BJ (cell line): ENCODE measurements at places on chromosomes 12 and 14. TPM values are rescaled to one million over a fixed set of nuclear protein-coding genes. Genes with fewer than 3 reads are reported as not detected.

LAG3 gene
- polyA plus RNA-seq, result 0.28 and 0.50 TPM in 2 replicates

FAM181A gene
- polyA plus RNA-seq, result not detected in 2 replicates

KRT75 gene
- not detected in 2 replicates for polyA plus RNA-seq

RD3L gene
- not detected in 2 replicates for polyA plus RNA-seq

MYBPC1 gene
- not detected in 2 replicates for polyA plus RNA-seq

DAO gene
- polyA plus RNA-seq, result not detected in 2 replicates

RPS6KL1 gene
- polyA plus RNA-seq, result 1.4 and 2.8 TPM in 2 replicates

CEBPE gene
- polyA plus RNA-seq, result not detected in 2 replicates

AQP2 gene
- polyA plus RNA-seq, result not detected in 2 replicates

FOXA1 gene
- 0.04 and 0.10 TPM in 2 replicates for polyA plus RNA-seq

TMEM229B gene
- 0.25 and 0.37 TPM in 2 replicates for polyA plus RNA-seq

CPNE6 gene
- polyA plus RNA-seq, result not detected in 2 replicates
